A549 treated with CpdA at 1 μM for 4 hours (cell line): ENCODE measurements at places on chromosomes 13 and 19. TPM values are rescaled to one million over a fixed set of nuclear protein-coding genes. Genes with fewer than 3 reads are reported as not detected.

RGCC gene
- total RNA-seq, result 0.61 to 1.2 TPM (median 1.0 TPM) in 5 replicates

MBNL2 gene
- 9.7 to 13.9 TPM (median 12.2 TPM) in 5 replicates for total RNA-seq

PPP1R13L gene
- 22.3 to 33.2 TPM (median 26.9 TPM) in 5 replicates for total RNA-seq

LGALS16 gene
- total RNA-seq, result not detected in 5 replicates

FUZ gene
- 13.7 to 16.0 TPM (median 15.2 TPM) in 5 replicates for total RNA-seq

SULT2A1 gene
- not detected in 5 replicates for total RNA-seq

SHC2 gene
- total RNA-seq, result 0.71 to 1.3 TPM (median 0.85 TPM) in 5 replicates

BRSK1 gene
- 4.3 to 6.1 TPM (median 5.0 TPM) in 5 replicates for total RNA-seq
